ENCODE measurements at places on chromosomes 7 and 10.

- DNase-seq: no peak
These were observed 185.7 kb upstream of the TMEM72 start for GRCh38 chr10:44725404-44725803.

DNA sequence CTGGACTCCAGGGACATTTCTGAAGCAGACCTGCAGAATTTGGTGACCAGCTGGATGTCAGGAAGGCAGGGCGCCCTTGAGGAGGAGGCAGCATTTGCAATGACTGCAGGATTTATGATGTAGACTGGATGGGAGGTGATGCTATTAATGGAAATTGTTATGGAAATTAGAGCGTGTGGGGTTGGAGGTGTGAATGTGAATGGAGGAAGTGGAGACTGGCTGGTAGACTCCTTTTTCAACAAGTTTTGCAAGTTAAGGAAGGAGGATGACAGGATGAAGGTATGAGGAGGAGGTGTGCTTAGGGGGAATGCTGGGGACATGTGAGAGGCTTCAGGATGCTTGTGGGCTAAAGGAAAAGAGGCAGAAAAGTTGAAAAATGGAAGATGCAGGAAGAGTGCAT, 137.0 kb downstream of the TMEM178B start:
- DNase-seq: no peak

DNA sequence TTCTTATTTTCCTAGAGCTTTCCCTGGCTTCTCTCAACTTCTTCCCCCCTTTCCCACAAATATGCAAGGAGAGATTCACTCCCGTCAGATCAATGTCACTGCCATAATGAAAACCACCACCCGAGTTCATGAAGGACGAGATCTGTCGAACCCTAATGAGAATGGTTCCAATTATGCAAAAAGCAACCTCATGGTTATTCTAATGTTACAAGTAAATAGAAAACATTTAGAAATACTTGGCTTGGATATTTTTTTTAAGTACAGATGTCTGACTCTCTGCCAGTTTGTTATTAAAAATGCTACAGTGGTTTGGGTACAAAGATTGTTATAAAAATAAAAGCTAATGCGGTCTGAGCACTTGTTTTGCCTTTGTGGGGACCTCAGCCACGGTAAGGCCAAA, 25.9 kb upstream of the EMX2 start:
- no peak for DNase-seq

DNA sequence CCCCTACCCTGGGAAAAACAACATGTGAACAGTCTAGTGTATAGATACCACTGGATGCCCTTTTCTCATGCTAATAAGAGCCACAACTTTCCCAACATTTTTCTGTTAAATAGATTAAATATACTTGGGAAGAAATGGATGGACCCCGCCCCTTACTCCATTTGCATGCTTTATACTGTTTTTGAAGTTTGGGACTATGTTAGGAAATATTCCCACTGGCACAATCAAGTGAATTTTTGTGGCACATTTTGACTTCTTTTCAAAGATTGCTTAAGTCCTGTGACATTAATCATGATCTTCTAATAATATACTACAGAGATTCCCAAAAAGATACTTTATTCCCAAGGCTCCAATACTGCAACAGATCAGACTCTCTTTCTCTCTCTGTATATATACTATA, 216.6 kb downstream of the TWIST1 start:
- DNase-seq: no peak

DNA sequence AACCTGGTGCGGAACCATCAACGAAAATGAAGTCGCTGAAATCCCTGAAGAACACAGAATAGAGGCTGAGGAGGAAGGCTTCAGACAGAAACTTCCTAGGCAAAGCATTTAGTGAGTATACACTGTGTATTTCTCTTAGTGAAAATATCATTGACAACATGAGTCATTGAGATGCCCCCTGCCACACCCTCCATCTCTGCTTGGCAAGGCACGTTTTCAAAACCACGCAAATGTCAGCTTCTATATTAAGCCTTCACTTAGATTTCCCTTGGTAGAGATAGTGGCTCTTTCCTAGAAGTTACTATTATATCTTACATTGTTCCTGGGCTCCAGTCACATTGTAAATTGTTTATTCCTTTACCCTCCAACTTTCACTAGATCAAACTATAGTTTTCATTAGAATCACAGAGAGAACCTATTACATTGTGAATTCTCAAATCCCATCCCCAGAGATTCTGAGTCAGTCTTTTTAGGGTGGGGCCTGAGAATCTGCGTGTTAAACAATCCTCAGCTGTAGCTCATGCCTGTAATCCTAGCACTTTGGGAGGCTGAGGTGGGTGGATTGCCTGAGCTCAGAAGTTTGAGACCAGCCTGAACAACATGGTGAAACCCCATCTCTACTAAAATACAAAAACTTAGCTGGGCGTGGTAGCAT, 4.6 kb upstream of the SKAP2 start:
- DNase-seq: no peak

- no peak for DNase-seq
These were observed 30.8 kb upstream of the SH2B2 start for GRCh38 chr7:102255916-102256315.

DNA sequence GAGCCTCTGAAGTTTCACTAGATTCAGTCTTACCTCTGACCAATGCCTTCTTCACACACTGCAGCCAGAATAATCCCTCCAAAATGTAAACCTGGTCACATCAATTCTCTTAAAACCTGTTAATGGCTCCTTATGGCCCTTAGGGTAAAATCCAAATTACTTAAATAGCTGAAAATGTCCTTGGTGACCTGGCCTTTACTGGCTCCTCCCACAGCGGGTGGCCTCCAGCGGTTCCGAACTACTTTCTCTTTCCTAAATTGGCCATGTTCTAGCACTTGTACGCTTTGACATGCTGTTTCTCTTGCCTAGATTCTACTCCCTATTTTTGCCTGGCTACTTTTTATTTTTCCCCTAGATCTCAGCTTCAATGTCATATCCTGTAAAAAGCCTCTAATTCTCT, 36.1 kb downstream of the AGK start:
- no peak for DNase-seq

GRCh38 chr7:64687249-64687648, 21.3 kb downstream of the ZNF107 start:
- no peak for DNase-seq

GRCh38 chr7:7002418-7003062, 176.5 kb upstream of the CCZ1B start:
- DNase-seq: no peak

DNA sequence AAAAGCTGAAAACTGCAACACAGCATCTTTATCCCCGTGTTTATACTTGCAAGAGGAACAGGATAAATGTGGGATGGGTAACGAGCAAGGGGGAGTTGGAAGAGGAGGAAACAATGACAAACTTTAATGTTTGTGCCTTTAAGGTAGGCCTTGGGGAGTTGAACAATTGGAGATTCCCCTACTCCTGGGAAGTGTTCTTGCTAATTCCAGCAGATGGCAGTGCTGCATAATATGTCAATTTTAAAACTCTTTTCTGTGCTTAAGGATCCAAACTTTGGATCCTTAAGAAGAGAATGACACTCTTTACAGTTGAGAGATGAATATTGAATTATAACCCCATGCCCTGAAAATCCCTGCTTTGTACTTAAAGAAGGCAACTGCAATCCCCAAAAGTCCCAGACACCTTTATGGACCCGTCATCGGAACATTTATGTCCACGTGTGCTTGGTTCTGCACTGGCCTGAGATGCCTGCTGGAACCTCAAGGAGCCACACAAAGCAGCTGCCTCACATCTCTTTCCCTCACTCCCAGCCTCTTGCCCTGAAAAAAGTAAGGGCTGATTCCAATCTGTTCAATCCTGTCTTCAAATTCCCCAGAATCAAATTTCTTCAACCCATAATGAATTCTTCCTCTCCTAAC, 12.0 kb downstream of the IFIT5 start:
- DNase-seq: peak; percentile 71

DNA sequence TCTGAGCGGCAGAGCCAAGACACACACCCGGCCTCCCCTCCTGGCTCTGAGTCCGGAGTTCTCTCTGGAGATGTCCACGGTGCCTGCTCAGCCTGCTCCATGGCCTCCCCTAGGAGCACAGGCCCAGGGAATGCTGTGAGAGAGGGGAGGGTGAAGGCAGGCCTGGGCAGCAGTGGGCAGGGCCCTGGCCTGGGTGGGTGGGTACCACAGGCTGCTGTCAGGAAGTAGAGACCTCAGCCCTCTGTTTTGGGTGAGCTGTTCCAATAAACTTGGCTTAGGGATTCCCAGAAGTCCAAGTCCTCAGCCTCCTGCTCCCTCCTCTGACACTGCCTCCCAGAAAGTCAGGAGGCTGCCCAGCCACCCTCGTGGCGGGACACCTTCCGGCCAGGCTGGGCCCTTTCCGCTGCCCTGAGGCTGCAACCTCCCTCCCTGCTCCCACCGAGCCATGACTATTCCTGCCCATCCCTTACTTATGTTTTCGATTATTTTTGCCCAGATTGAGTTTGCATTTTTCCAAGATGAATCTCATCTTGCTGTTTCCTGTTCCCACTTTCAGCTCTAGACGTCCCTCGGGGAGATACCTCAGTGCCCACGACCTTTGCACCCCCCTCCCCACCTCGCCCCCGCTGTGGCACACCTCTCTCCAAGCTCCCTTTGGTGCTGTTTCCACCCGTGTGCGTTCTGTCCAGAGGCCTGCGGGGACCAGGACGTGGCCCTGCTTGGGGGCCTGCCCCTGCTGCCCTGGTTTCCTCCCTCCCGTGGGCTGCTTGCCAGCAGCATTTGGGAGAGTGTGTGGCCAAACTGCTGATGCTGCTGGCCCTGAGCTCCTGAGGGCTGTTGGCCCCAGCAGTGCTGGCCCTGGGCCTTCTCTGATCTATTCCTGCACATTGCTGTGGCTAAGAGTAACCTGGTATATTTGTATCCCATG, 5.8 kb upstream of the POLM start:
- DNase-seq: peak; percentile 63

GRCh38 chr10:132302421-132303310, 5.1 kb downstream of the STK32C start:
- no peak for DNase-seq

- no peak for DNase-seq
These were observed 81.2 kb upstream of the OIT3 start for GRCh38 chr10:72812415-72812752.

DNA sequence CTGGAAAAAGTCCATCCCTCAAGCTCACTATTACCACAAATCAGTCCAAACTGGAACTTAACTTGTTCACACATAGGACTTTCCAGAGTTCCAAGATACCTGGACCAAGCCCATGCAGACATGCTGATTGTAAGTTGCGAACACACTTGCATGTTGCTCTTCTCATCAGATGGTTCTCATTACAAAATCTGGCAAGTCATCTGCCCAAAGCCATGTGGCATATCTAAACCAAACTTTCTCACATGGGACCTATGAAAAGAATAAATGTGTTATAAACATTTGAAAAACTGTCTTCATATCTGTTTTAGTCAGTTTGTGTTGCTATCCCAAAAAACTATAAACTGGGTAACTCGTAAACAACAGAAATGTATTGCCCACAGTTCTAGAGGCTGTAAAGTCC, 58.8 kb upstream of the MKLN1 start:
- DNase-seq: no peak

DNA sequence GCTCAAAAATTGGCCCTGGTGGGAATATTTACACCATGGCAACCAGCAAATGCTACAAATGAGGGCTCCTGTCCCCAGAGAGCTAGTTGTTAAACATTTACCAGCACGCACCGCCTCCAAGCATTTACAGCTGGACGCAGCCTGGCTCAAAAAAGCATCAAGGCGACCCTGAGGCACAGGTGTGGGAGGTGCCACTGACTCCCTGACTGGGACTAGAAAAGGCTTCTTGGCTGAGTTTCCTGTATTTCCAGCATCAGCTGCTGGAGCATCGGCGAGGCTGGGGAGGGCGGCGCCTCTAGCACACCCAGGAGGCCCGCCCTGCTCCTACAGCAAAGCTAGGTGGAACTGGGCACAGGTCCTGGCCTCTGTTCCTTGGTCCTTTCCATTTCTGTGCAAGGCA, 43.5 kb upstream of the ZRANB1 start:
- no peak for DNase-seq

GRCh38 chr7:55192723-55193122, 172.4 kb upstream of the LANCL2 start:
- peak; percentile 55 for DNase-seq

DNA sequence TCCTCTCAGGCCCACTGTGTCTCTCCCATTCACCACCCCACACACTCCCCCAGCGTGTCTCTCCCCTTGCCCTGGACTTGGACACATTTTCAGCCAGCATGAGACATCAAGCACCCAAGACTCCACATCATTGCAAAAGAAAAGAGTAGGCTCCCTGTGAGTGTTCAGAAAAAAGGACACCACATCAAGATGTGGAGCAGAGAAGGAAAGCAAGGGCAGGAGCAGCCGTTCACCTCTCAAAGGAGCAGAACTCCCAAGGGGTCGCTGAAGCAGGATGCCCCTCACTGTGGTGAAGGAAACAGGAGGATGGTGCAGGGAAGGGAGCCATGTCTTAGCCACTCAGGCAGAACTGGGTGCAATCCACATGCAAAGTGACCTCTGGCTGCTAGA, 89.9 kb upstream of the MACROH2A2 start:
- no peak for DNase-seq

DNA sequence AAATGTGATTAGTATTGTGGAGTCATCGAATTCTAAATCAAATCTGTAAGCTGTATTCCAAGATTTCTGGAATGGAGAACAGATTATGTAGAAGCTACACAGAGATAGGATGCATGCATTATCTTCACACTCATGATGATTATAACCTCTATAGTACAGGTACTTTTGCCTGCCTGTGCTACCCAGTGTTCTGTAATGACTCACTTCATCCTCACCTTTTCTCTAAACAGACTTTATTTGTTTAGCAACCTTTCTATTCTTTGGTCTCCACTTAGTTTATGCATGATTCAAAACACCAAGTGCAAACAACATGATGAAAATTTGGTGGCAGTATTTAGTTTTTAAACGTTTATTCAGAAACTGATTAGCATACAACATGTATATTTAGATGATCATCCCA, 68.4 kb upstream of the PRPS1L1 start:
- DNase-seq: no peak

DNA sequence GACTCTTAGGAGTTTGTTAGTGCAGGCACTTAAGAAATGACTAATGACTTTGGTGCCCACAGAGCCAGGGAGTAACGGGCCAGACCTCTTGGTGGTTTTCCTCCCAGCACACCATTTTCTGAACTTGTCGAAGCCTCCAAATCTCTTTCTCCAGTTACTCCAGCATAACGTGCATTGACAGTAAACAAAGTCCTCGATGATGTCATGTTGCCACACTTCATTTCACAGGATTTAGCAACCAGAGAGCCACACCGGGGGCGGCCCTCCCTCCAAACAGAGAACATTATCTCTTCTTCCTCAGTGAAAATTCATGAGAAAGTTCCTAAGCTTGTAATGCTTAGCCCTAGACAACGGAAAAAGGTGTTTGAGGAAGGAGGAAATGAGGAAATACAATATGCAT, 4.0 kb upstream of the SVOPL start:
- DNase-seq: peak; percentile 38

GRCh38 chr10:17394854-17395253, 59.5 kb downstream of the ST8SIA6 start:
- no peak for DNase-seq

GRCh38 chr10:131946321-131946751, 35.4 kb downstream of the BNIP3 start:
- DNase-seq: peak; percentile 40

DNA sequence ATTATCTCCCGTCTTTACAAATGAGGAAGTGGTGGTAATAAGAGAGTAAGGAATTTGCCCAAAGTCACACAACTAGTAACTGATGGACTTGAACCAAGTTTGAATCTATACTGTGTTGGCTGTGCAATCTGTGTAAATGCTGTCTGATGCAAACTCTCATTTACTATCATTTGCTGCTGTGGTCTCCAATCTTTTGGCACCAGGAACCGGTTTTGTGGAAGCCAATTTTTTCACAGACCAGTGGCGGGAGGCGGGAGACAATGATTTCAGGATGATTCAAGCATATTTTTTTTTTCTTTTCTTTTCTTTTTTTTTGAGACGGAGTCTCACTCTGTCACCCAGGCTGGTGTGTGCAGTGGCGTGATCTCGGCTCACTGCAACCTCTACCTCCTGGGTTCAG, 450.0 kb upstream of the FZD8 start:
- no peak for DNase-seq
